ENCODE measurements at places on chromosomes 5 and 9.

DNA sequence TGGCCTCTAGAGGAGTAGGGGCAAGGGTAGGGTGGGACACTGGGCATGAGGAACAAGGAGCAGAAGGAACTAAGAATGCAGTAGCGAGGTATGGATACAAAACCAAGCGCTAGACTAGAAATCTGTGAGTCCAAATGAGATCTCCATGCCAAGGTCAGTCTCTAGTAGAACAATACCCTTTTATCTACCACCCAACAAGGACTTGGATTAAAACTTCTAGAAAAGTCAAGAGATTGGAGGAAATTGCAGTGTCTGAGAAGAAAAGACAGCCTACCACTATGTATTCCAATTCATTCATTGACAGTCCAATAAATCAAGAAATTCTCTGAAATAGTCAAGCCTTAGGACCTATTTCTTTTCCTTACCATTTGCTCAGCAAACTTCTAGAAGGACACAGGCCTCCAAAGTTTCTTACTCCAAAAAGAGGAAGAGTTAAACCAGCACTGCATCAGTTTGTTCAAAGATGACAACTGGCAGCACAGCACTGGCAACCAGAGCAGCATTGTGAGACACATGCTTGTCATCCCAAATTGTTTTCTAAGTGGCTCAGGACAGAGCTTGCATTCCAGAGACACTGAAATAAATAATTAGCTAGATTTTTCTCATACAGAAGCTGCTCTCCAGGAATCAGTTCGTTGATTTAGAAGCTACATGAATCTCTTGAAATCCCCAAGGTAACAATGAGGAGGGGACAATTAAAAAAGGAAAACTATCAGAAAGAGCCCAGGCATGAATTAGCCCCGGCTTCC is 22.6 kb downstream of the ABCA1 start:
- DNase-seq: no peak

DNA sequence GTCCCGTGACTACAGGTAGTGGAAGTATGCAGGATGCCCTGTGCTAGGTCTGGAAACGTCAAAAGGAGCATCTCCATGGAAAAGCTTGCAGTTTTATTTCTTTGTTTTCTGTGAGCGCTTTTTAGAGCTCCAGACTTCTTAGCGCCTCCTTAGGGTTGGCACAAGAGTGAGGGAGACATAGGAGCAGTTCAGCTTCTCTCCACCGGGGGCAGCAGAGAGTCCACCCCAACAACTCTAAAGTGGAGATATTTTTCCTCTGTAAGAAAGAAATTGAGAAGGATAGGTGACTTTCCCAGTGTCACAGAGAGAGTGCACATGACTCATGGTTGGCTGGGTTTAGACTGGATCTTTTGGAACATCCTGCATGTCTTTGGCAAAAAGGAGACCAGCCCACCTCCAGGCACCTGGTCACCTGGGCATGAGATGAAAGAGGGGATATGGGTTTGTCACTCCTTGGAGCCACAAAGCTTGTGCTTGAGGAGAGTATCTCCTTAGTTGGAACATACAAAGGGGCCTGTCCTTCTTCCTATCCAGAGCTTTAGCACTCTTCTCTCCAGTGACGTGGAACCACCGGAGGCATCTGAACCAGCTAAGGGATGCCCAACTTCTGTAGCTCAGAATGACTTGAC is 637.7 kb downstream of the SEMA5A start:
- peak; percentile 16 for DNase-seq

GRCh38 chr5:150640311-150641005 is at the start of gene SYNPO:
Gene SYNPO, plus strand, starts transcription at chr5:150640660. Its CDS starts 7,616 bp downstream, at chr5:150648276.
- DNase-seq: peak; percentile 77

- no peak for DNase-seq
Observed at GRCh38 chr5:57725658-57726504, 243.3 kb upstream of the ACTBL2 start.

DNA sequence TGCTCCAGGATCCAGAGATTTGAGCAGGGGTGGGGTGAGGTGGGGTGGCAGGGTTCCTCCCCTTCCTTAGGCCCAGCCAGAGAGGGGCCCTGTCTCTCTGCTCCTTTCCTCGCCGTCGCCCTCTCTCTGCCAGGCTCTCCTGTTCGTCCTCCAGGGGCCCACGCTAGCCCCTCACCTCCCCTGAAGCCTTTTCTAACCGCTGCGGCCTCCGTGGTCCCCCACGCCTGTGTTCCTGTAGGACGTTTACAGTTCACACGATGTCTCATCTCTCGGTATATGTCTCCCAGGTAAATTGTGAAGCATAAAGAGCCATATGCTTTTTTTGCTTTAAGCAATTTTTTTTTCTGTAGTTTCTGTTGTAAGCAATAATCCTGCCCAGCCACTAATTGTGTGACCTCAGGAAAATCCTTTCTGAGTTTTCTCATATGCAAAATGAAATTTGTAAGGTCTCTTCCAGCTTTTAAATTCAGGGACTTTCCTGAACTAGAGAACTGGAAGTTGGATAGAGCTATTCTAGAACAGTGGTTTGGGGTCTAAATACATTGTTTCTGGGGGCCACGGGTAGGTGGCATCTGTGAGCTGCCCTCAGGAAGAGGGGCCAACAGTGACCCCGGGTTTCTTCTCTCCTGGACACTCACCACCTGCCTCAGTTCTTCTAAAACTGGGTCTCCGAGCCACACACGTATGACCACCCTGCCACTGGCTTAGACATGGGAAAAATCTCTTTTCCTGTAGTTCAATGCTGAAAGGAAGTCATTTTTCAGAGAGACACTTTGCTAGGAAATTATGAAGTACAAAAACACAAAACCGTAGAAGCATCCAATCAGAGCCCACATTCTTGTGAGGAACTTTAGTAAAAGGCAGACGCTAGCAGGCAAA is 50.2 kb upstream of the ZNF366 start:
- no peak for DNase-seq

DNA sequence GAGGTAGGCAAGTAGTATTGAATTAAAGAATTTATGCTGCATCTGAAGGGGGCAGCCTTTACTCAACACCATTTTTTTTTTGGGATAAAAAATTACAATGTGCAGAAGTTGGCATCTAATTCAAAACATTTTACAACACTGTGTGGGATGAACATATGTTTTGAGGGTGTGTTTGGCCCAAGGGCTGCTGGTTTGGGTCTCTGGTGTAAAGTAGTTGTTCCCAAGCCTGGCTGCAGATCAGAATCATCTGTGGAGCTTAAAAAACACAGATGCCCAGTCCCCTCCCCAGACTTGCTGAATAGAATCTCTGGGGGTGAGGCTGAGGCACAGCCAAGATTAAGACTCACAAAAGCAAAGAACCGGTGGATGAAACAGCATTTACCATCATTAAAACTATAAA is 33.0 kb upstream of the PDZD2 start:
- no peak for DNase-seq
